ENCODE measurements at places on chromosomes 1 and 21.
A peak's percentile ranks its signal among the peaks of the same experiment; 100 is the strongest.

DNA sequence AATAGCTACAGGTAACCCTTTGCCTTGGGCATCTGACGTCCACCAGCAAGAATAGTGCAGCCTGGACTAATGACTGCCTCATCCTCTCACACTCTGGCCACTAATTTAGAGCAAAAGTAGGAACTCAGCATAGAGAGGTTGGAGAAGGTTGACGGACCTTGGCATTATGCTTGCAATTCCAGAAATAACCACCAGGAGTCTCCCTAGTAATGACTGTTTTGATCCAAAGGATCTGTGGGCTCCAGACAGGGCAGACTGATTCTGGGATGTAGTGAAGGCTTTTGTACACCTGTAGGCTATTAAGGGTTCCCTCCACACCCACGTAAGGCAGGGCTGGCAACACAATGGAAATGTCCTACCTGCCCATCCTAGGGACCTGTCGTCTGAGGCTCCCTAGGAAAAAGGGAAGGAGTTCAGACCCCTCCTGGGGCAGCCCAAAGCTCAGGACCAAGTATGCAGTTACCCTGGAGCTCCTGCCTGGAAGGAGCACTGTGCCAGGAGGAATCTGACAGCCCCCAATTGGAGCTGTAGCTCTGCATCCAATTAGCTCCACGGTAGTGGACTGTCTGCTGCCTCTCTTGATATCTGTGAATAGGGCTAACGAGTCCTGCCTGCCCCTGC is 91.0 kb upstream of the TMEM51 start:
- DNase-seq: no peak

DNA sequence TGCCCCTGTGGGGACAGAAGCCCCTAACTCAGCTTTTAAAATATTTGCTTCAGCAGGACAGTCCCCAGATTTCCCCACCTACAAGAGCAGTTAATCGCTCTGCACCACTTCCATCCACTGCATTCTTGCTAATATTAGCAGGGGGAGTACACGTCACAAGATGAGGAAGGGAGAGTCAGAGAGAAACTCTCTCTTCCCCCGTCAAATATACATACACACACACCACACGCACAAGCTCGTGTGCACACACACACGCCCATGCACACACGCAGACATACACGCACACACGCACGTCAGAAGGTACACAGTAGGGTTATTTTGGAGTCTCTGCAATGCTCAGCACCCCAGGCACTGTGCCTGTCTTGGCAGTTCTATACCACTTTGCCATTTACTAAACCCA is 2.1 kb downstream of the CLCA1 start:
- DNase-seq: no peak

DNA sequence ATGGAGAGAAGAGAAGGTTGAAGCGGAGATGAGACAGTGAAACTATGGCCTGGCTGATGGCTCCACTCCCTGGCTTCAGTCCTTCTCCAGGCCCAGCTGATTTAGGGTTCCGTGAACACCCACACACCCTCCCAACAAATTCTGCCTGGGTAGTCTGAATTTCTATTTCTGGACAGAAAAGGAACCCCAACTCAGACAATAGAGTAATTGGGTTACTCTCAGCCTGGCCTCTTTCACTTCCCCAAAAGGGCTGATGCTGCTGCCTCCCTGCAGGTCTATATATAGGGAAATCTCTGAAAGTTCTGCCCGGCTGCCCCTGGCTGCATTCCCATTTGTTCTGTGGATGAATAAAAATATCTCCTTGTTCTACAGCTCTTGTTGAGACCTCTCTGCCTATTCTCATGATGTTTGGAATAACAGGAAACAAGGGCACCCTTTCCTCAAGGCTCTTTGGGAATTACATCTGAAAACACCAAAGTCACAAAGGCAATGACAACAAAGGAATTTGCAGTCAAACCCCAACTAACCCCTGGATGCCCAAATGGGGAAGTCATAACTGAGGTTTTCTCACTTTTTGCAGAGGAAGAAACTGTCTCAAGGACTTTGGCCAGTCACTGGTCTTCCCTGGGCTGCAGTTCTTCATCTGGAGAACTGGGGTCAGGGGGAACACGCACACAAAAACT is 11.4 kb upstream of the ZSCAN20 start:
- DNase-seq: no peak

DNA sequence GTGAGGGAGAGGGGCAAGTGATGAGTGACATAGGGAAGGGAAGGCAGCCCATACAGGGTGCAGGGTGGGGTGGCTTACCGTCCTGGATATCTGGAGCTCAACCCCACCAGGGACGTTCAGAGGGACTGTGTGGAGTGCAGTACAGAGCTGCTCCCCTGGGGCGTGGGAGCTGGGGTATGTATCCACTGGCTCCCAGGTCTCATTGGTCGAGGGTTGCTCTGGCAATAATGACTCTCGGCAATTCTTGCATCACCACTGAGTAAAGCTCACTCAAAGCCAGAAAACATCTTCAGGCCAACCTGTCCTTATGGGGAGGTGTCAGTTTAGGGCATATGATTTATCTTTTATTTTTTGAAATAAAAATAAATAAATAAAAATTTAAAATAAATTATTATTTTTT is 43.2 kb upstream of the RUNX3 start:
- DNase-seq: no peak

DNA sequence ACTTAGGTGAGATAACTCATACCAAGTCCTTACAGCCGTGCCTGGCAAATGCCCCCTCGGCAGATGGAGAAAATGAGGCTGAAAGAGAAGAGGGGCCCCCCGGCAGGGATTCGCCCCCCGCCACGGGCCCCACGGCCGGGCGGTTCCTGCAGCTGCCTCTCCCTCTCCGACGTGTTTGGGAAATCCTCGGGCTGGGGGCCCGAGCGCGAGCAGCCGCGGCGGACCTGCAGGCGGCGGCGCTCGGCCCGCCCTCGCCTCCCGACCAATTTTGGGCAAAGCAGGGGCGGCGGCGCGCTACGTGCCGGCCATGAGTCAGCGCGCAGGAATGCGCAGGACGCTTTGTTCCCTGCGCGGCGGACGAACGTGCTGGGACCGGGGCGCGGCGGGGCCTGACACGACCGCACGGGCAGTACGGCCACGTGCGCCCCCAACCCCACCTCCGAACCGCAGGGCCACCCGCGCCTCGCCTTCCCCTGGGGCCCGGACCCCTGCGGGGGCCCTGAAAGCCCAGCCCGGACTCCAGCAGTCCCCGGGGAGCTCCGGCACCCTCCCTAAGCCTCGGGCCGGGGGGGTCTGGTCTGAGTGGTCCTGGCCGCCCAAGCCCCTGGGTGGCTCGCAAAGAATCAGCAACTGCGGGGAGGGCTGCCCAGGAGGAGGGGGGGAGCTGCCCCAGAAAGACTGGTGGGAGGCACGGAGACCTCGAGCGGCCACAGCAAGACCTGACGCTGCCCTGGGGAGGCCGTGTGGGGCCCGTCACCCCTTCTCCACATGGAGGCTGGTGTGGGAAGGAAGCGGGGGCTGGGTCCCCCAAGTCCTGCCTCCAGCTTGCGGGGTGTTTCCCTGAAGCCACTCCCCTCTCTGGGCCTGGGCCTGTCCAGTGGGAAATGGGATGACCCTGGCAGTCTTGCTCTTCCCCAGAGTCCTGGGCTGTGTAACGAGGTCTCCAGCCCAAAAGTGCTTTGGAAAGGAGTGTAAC is 11.9 kb upstream of the EDN2 start:
- DNase-seq: peak; percentile 30

GRCh38 chr1:116510361-116510760 is 60.5 kb downstream of the CD58 start:
- DNase-seq: no peak

GRCh38 chr1:165759095-165759494 is 9.6 kb downstream of the TMCO1 start:
- DNase-seq: no peak

- DNase-seq: no peak
Observed at GRCh38 chr1:8831340-8831739, 13.9 kb upstream of the RERE start.

GRCh38 chr1:2451741-2452140 is 24.3 kb upstream of the PLCH2 start:
- no peak for DNase-seq

GRCh38 chr1:10048601-10049000 is 15.8 kb downstream of the UBE4B start:
- DNase-seq: no peak

GRCh38 chr1:114207635-114208034 is 54.0 kb upstream of the SYT6 start:
- no peak for DNase-seq

GRCh38 chr1:89863165-89863830 is 42.5 kb downstream of the LRRC8D start:
- DNase-seq: no peak

- peak; percentile 43 for DNase-seq
Observed at GRCh38 chr1:107057197-107058133, 991 bp downstream of the PRMT6 start.

DNA sequence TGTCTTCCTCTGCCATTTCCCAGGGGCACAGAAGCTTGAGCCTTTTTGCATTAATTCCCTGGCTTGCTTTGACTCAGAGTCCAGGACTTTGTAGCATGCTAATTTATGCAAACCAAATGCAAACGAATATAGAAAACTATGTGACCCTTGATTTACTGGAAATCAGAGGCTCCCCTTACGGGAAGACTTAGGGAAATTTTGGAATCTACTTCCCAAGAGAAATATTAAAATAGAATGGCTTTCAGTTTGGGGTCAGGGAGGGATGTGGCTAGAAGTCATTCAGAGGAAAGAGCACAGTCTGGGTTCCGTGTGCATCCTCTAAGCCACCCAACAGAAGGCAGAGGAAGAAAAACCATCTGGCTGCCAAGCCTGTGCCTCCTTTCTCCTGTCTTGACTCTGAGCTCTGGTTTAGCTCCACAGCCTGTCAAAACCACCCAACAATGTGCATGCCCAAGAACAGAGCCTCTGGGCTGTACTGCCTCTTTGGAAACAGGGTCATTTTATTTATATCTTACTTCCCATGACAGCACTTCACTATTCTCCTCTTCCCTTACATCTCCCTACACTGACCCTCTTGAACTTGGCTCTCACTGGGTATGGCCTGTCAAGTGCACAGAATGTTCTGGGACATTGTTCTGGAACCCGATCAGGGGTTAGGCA is 30.1 kb downstream of the ATF3 start:
- no peak for DNase-seq

DNA sequence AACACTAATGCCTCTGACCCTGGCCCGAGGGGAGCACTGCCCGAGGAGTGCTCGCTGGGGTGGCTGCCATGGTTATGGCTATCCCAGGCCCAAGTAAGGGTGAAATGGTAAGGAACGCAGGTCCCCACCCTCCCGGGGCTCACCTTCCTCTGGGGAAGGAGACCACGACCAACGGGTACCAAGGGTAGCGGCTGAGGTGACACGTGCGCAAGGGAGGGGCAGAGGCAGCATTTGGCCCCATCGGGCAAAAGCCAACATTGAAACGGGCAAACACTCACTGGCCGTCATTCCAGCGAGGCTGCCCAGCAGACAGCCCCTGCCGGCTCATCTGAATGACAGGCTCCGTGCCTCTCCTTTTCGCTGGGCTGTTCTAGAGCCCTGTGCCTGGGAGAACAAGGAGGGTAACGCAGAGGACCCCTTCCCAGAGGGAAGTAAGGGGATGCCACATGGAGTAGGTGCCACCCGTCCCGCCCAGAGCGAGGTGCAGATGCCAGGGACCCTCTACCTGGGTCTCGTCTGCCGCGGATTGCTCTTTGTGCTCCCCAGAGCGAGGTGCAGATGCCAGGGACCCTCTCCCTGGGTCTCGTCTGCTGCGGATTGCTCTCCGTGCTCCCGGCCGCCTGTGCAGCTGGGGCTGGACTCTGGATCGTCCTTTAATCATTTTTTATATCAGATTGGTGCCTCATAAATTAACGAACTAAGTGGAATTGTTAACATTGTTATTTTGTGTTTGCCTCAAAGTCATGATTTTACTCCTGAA is 16.2 kb downstream of the ACTRT2 start:
- no peak for DNase-seq

- DNase-seq: no peak
Observed at GRCh38 chr1:42211224-42211623, 46.7 kb upstream of the GUCA2A start.

GRCh38 chr21:35360870-35361570 is 311.9 kb upstream of the RUNX1 start:
- DNase-seq: no peak

DNA sequence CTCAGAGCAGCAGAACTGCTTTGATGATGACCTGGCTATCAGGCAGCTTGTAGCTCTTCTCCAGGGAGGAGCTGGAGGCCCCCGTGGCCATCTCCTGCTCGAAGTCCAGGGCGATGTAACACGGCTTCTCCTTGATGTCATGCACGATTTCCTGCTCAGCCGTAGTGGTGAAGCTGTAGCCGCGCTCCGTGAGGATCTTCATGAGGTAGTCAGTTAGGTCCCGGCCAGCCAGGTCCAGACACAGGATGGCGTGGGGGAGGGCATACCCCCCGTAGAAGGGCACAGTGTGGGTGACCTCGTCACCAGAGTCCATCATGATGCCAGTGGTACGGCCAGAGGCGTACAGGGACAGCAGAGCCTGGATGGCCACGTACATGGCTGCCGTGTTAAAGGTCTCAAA is 18.3 kb upstream of the TP53BP2 start:
- DNase-seq: no peak

- no peak for DNase-seq
Observed at GRCh38 chr1:159933347-159933746, 8.0 kb upstream of the TAGLN2 start.

GRCh38 chr1:107255469-107255868 is 114.6 kb downstream of the NTNG1 start:
- no peak for DNase-seq

DNA sequence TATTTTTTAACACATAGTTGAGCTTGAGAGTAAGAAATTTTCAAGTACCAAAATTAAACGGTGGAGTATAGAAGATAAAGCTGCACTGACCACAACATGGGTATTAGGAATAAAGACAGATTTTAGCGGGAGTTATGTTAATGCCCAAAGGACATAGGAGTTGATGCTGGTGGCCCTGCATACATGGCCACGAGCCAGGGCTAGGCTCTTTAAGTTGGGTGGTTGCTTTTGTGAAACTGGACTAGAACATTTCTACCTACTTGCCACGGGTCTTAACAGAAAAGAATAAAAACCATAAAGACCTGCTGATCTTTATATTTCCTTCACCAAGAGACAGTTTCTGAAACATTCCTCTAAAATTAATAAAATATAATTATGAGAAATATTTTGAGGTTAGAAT is 14.9 kb downstream of the EDEM3 start:
- no peak for DNase-seq

GRCh38 chr1:159587461-159587951 is at the start of gene APCS:
APCS (plus strand) TSS chr1:159587826; CDS start chr1:159587922, 96 bp downstream.
- DNase-seq: no peak

- DNase-seq: peak; percentile 33
Observed at GRCh38 chr1:157490467-157491165, 61.7 kb downstream of the FCRL5 start.

GRCh38 chr1:12450090-12450755 is 167.8 kb downstream of the DHRS3 start:
- DNase-seq: no peak

DNA sequence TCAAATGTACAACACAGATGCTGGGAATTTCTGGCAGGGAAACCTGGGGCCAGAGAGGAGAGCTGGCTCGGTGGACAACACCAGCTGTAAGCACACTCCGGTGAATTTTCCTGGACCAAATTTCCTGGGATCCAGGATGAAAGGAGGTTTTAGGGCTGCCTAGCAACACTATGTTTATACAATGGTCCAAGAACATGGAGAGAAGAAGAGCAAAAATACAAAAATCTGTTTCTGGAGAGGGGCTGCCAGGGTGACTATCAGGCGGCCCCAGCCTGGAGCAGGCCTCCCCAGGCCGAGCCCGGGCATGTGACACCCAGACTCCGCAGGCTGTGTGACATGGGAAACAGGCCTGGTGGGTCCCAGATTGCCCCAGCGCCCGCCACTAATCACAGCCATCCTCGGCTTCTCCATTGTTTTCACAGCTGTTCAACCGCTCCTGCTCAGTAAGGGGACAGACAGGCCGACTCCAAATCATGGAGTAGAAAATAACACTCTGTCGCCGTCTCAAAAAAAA is 336.0 kb upstream of the NFIA start:
- no peak for DNase-seq

GRCh38 chr1:45615885-45616284 is 8.0 kb downstream of the CCDC17 start:
- DNase-seq: no peak
